ENCODE measurements at places on chromosomes 12 and 14.

- DNase-seq, result no peak
Observed at GRCh38 chr12:44428825-44429224, 447.3 kb downstream of the NELL2 start.

GRCh38 chr12:131015581-131016337 lies 62.1 kb downstream of the ADGRD1 start:
- no peak for DNase-seq

GRCh38 chr14:54278665-54279295 lies 118.0 kb upstream of the CDKN3 start:
- no peak for DNase-seq

- DNase-seq, result no peak
Observed at GRCh38 chr12:116642683-116643082, 83.5 kb downstream of the MAP1LC3B2 start.

DNA sequence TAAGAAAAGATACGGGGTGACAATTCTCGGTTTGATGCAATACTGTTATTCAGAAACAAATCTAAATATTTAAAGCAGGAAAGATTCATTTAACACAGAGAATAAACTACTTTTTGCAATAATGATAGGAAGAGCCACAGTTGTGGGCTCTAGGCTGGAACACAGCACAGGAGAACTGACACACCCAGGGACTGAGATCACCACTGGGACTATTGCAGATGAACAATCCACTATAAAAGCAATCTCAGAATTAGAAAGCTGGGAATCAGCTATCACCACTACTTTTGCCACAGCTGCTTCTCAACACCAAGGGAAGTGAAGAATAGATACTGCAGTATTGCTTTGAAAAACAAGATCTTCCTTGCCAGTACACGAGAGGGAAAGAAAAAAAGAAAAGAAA lies 4.1 kb upstream of the PIK3C2G start:
- DNase-seq, result no peak

DNA sequence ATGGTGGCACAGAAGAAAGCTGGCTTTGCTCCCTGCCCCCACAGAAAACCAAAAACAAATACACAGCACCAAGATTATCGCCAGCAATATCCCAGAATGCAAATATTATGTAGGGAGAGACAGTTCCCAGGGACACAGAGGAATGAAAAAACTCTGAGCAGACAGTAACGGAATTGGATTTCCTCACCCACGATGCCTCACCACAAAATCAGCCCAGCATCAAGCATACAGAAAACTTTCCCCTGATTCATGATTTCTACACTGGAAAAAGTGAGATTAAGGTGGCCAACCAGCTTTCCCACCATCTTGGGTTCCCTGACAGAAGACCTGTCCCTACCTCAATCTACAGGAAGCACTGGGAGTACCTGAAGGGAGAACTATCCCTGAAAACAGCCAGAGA lies 36.6 kb downstream of the PARP11 start:
- DNase-seq, result no peak

DNA sequence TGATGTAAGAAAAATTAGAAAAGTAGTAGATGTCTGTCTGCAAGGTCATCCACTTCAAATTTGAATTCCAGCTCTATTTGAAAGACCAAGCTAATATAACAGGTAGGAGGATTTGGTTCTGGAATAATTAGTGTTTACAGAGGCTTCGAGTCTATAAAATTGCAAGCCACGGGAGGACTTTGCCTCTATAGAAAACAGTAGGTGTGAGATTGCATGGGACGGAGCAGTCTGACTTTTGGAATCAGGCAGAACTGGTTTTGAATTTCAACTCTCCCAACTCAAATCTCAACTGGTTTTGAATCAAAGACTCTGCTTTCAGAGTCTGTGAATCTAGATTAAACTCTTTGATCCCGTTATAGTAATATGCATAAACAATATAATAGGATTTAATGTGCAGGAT lies 82.4 kb downstream of the PIK3C2G start:
- DNase-seq, result no peak

GRCh38 chr14:89444044-89444443 lies 27.0 kb upstream of the FOXN3 start:
- no peak for DNase-seq
